Adrenal gland (tissue), 19 donors: ENCODE measurements at places on chromosomes 16 and 17. TPM values are rescaled to one million over a fixed set of nuclear protein-coding genes. Genes with fewer than 3 reads are reported as not detected.

DNA sequence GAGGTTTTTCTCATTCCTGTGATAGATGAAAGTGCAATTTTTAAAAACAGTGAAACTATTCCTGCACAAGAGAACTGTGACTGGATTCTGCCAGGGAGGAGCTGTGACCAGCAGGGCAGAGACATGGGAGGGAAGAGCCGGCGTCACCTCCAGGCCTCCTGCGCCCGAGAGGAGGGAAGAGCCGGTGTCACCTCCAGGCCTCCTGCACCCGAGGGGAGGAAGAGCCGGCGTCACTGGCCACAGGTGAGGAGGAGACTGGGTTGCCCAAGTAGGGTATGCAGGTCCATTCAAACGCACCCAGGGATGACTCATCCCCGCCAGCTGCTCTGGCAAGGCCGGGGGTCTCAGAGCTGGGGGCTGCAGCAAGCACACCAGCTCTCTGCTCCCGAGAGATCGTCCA lies 56.7 kb downstream of the METRNL start:
- DNase-seq = peak; percentile 18

DNA sequence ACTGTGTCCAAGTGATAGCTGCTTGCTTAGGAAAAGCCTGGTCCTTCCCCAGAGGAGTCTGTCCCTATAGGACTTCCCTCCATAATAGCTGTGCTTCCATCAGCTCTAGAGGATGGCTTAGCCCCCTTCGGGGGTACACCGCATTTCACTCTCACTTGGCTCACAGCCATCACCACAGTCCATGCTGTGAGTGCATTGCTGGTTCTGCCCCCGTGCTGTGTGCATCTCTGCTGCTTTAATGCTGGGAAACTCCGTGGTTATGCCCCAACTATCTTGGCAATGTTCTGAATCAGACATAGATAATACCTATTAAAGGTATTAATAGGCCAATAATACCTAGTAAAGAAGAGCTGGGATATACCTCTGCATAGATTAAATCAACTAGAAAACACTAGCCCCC lies 58.3 kb downstream of the SIAH1 start:
- DNase-seq = no peak

GRCh38 chr17:78751447-78752161 lies 30.5 kb downstream of the CYTH1 start:
- DNase-seq = no peak

DNA sequence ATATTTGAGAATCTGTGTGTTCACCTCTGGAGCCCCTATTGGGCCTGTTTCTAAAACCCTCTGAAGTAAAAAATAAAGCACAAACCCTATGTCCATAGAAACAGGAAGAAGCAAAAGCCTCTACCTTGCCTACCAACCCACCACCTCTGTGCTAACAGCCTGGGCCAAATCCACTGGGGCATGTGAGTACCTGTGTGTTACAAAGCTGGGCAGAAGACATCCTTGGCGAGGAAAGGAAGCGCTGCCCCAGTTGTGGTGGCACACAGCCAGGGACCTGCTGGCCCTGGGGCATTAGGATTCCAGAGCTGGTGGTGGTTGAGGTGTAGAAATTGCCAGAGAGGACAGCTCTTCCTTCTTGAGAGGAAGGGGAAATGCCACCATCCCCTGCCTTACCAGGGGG lies 30.0 kb downstream of the MYO18A start:
- DNase-seq = no peak

Gene TMEM11
- 30.0 TPM for total RNA-seq
